ENCODE measurements at places on chromosomes 12 and 14.

- peak; percentile 38 for DNase-seq
These were observed 34.1 kb upstream of the CIT start for GRCh38 chr12:119911182-119911581.

GRCh38 chr12:100706033-100706432 lies 88.5 kb upstream of the ANO4 start:
- peak; percentile 6 for DNase-seq

- no peak for DNase-seq
These were observed 537.1 kb upstream of the SEL1L start for GRCh38 chr14:82070753-82071152.

- no peak for DNase-seq
These were observed 605.2 kb downstream of the GALC start for GRCh38 chr14:87387806-87388205.

GRCh38 chr12:92978607-92979006 lies 49.5 kb upstream of the EEA1 start:
- DNase-seq, result no peak

GRCh38 chr14:23066368-23066767 lies 9.0 kb upstream of the CDH24 start:
- DNase-seq, result no peak

GRCh38 chr14:82724316-82724715 lies 1190.7 kb upstream of the SEL1L start:
- DNase-seq, result no peak

- DNase-seq, result no peak
These were observed 869 bp downstream of the APOLD1 start for GRCh38 chr12:12786351-12786705.

GRCh38 chr14:34347683-34348082 lies 114.4 kb downstream of the SPTSSA start:
- no peak for DNase-seq

- no peak for DNase-seq
These were observed 32.6 kb downstream of the RAD52 start for GRCh38 chr12:916712-917445.

DNA sequence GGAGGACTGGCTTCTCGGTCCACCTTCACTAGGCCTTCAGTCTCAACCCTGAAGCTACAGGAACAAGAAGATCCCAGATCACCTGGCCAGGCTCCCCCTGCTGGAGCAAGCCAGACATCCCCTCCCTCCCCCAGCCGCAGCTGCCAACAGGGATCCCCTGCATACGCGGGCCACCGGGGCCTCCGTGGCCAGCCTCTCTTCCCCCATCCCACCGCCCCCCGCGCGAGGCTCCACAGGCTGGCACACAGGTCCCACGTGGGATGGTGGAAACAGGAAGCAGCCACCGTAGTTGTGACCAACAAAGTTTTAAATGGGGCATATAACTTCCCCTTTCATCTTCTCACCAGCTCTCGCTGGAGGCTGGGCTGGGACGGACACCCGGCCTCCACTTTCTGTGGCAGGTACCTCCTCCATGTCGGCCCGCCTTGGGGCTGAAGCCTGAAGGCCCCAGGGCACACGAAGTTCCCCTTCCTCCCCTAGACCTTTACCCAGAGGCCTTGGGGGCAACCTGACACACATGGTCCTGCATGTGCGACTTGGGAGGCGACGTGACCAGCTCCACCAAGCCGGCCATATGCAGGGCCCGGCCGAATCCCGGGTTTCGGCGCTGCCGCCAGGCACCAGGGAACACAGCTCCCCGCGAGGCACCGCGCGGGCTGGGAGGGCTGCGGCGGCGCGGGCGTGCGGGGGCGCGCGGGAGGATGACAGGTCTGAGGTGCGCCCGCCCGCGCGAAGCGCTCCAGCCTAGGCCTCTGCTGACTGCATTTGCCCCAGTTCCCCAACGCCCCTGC lies 44.4 kb upstream of the PNMA1 start:
- peak; percentile 51 for DNase-seq

DNA sequence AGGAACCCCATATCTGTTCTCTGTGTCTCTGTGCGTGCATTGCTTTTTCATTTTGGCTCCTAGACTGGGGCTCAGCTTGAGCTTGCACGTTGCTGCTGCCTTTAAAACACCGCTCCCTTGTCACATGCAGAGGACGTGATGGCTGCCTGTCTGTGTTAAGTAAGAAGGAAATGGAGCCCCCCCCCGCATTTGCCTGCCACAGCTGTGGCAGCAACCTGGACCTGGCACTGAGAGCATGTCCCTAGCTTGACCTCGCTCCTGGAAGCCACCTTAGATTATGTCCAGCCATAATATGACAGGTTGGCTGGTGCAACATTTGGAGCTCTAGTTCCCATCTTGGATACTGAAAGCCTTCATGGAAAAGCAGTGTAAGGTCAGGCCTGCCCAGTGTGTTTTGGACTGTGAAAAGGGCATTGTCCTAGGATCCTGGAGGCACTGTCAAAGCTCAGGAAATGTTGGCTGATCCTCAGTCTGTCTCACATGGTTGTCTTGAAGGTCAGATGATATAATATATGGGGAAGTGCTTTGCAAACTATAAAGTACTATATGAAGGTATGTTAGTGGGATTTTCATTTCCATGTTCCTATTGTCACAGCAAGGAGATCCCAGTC lies 73.8 kb downstream of the PRKCH start:
- no peak for DNase-seq

GRCh38 chr12:116353958-116354357 lies 76.5 kb upstream of the MED13L start:
- no peak for DNase-seq

DNA sequence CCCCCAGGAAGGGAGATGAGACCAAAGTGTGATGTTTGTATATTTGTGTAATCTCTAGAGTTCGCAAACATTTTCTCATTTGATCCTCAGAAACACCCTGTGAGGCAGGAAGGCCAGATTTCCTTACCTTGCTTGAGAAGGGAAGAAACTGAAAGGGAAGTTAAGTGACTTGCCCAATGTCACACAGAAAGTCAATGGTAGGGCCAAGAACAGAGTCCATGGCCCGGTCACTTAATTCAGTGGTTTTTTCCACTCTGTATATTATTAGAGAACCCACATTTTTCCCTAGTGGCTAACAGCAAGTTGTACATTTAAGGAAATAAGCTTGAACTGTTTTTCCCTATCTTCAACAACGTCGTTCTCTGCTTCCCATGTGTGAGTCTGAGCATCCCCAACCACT lies 25.6 kb upstream of the CHPT1 start:
- DNase-seq, result no peak

DNA sequence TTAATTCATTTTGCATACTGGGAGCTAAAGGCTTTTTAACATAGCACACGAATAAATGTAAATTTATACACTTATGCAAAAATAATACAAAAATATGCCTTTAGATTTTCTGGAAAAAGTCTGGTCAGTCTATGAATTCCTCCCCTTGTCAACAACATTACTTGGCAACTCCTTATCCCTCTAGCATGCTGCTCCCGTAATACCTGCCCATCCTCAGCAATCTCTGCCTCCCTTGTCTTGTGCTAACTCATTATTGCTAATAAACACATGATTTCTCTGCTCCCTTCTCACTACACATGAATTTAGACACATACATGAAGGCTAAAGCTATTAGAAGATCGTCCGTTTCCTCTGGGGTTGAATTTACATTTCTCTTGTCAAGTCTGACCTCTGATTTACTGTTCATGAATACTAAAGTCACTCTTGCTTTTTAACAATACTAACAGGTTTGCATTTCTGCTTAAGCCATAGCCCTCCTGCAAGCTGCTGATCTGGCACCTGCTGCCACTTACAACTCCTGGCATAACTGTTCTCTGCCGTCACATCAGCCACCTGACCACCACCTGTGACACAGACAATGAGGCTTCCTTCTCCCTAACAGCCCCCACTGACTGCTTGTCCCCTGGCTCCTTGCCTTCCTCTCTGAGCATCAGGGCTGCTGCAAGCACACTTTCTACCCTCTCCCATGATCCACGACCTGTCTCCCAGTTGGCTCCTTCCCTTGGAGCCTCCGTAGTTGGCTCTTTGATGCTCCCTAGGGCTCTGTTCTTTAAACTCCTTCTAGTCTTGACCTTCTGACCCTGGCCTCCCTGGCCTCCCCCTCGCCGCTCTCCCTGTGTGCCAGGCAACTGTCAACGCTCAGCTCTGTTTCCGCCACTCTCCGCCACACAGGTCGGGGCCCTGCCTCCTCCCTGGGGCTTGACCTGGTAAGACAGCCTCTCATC lies 177.6 kb downstream of the CALM1 start:
- DNase-seq, result no peak

GRCh38 chr12:102629262-102629888 lies 149.0 kb upstream of the IGF1 start:
- no peak for DNase-seq

DNA sequence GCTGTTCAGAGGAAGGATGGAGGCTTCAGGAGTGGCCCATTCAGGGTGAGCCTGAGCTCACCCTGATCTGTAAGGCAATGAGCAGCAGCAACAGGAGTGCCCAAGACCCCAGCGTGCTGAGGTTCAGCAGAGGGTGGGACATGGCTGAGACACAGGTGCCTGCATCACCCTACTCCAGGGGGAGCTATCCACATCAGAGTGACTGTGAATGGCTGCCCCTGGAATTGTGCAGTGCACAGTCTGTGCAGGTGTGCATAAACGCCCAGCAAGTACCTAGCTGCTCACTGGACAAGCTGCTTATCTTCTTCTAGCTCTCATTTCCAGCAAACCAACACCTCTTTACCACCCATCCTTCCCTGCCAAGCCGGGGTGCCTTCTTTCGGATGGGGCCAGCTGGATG lies 140.6 kb upstream of the PRMT8 start:
- no peak for DNase-seq

GRCh38 chr12:13241833-13242488 lies 45.4 kb downstream of the EMP1 start:
- DNase-seq, result no peak

DNA sequence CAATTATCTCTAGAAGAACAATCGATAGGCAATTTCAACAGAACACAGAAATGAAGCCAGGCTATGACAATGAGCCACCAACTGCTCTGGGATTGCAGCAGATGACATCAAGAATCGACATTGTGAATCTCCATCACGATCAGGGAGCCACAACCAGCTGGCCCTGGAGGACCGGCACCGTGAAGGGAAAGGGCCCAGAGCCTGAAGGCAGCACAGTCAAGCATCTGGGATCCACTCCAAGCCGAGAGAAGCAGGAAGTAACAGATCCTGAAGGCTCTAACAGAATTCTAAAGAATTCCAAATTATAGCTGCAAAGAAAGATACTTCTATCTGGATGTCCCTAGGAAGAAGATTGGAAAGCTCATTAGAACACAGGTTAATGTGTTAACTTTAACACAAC lies 61.0 kb downstream of the LRRC74A start:
- peak; percentile 42 for DNase-seq

DNA sequence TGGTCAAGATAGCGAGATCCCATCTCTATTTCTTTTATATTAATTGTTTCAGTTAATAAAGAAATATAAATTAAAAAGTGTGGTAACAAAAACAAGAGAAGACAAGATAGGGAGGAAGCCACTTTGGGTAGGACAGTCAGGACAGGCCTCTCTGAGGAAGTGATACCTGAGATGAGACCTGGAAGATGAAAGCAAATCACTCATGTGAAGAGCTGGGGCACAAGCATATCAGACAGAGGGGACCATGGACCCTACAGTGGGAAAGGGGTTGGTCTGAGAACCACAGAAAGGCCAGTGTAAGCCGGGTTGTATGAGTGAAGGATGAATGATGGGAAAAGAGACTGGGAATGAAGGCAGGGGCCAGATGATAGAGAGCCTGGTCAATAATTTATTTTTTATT lies 1.8 kb upstream of the MED6 start:
- DNase-seq, result no peak

GRCh38 chr12:125194163-125194773 lies 129.0 kb downstream of the AACS start:
- DNase-seq, result peak; percentile 48

- peak; percentile 85 for DNase-seq
These were observed at the start of gene JDP2 for GRCh38 chr14:75427482-75428229. Gene JDP2 (plus strand): TSS chr14:75428022. CDS start chr14:75437921, 9,899 bp downstream.

- no peak for DNase-seq
These were observed 72.2 kb downstream of the SETD3 start for GRCh38 chr14:99408286-99408970.

DNA sequence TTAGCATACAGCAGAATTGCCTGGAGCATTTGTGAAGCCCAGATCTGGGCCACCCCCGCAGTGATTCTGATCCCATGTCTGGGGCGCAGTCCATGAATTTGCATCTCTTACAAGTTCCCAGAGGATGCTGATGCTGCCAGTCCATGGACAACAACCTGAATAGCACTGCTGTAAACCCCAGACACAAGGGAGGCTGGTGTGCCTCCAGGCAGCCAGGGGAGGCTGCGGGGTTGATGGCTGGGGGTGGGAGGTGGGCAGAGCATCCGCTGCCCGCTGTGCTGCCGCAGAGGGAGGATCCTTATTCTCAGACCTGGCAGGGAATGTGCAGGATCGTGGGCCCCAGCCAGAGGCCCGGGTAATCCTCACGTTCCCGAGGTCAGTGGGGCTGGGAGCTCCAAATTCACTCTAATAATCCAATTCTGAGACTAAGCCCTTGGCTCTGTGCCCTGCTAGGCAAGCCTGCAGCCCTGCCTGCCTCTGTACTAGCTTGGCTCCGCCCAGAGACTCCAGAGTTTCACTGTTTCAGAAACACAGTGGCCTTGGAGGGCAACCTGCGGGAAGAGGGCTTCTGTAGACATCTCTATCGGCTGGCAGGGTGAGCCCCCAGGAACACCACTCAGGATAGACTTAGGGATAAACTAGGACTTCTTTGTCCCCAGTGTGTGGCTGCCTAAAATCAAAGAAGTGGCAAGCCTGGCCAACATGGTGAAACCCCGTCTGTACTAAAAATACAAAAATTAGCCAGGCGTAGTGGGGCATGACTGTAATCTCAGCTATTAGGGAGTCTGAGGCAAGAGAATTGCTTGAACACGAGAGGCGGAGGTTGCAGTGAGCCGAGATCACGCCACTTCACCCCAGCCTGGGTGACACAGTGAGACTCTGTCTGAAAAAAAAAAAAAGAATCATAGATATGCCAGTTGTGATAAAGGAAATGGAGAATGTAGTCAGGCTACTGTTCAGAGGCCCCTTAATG lies 17.8 kb upstream of the MLEC start:
- DNase-seq, result peak; percentile 58

DNA sequence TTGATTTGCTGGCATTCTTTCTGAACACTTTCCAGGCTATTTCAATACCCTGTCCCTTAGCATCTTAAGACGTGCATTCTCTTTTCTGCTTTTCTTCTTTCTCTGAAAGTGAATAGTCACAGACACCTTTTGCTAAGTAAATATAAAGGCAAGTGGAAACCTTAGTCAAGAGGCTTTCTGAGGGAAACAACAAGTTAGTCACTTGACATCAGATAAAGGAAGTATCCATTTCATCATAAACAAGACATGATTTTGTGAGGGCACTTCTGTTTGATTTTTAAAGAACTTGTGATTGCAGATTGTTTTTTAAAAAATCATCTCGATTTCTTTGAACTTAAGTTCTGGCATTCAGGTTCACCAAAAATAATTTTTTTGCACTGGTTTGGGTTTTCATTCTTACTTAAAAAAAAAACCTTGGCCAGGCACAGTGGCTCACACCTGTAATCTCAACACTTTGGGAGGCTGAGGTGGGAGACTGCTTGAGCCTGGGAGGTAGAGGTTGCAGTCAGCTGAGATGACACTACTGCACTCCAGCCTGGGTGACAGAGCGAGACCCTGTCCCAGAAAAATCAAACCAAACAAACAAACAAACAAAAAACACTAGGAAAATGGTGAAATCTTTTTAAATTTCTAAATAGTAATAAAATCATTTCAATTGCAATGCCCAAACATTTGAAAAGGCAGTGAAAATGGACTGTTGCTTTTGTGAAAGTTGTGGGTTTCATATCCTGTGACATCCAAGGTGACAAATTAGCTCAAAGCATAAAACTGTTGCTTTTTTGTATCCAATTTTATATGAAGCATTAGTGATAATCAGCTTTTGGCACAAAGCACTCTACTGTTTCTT lies 8.3 kb upstream of the KLHL42 start:
- no peak for DNase-seq

- no peak for DNase-seq
These were observed 204.3 kb downstream of the PELI2 start for GRCh38 chr14:56322531-56322930.
